RPMI7951 (cell line): ENCODE measurements at places on chromosomes 11 and 22.

- DNase-seq = peak; percentile 30
These were observed 192.6 kb upstream of the NAV2 start for GRCh38 chr11:19519912-19520641.

GRCh38 chr11:45459491-45459890 is 173.3 kb upstream of the SYT13 start:
- DNase-seq = no peak

GRCh38 chr11:110450246-110450645 is 20.5 kb downstream of the FDX1 start:
- DNase-seq = no peak

DNA sequence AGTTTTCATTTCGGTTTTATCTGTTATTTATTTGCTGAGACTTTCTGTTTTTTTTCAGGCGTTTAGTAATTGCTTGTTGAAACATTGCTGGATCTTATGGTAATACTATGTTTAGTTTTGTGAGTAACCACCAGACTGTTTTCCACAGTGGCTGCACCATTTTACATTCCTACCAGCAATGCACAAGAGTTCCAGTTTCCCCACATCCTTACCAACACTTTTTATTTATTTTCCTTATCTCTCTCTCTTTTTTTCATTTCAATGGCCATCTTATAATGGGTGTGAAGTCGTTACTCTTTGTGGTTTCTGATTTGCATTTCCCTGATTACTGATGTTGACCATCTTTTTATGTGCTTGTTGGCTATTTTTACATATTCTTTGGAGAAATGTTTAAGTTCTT is 23.7 kb downstream of the USP47 start:
- DNase-seq = no peak

- peak; percentile 85 for DNase-seq
These were observed 31.6 kb upstream of the ACCSL start for GRCh38 chr11:44016131-44016530.
